ENCODE measurements at places on chromosomes 2 and 18.

GRCh38 chr2:144712550-144712940, 192.6 kb upstream of the ZEB2 start:
- no peak for DNase-seq

DNA sequence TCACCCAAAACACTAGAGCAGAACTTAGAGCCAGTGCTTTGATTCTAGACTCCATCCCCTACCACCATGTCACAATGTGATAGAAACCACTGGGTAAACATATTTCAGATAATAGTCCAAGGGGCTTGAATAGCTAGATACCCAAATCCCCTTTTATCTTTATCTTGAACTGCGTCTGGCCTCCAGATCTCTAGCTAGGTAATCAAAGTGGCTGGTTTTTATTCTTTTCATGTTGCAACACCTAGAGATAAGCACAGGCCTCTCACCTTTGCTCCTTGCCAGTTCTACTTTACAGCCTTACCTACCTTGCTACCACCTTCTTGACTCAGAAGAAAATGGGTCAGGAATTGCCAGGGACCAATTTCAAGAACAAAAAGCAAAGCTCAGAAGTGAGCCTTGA, 171.2 kb downstream of the C1D start:
- no peak for DNase-seq

- DNase-seq: no peak
Observed at GRCh38 chr2:219877728-219878127, 250.3 kb downstream of the SLC4A3 start.

GRCh38 chr2:183229386-183229785, 105.1 kb downstream of the NUP35 start:
- DNase-seq: no peak

DNA sequence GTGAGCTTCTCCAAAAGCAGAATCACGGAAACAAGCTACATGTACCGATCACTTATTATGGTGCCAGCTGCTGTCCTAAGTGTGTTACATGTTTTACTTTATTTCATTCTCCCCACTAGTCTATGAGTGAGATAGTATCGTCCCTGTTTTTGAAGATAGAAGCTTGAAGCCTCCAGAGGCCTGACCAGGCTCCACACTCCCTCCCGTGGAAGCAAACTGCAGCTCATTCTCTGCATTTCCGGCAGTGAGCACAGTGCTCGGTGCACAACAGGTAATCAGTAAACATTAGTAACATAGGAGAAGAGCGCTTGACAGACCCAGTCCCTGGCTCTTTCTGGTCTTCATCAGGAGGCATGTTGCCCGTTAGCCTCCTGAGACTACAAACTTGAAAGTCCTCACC, 72.9 kb downstream of the ZBTB7C start:
- DNase-seq: no peak

DNA sequence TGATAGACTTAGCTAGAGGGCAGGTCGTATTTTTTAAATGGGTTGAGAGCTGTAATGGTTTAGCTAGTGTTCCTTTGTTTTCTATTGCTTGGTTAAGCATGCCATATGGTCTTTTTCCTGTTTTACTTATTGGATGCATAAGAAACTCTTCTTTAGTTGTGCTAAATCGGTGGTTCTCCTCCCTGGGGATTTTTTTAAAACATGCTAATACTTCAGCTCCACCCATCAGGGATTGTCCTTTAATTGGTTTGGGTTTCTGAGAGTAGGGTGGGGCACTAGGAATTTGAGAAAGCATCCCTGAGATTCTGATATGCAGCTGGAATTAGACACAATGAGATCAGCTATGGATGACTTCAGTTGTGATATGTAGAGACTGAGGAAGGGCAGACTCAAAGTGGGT, 497.2 kb downstream of the THSD7B start:
- no peak for DNase-seq

All from CD4-positive, alpha-beta T cell treated with Interleukin-10 for 1 hour (primary cell).